ENCODE measurements at places on chromosomes 7 and 10.

- DNase-seq, result peak; percentile 41
Measured at GRCh38 chr7:70893422-70893821, 238.5 kb upstream of the GALNT17 start.

- DNase-seq, result peak; percentile 16
Measured at GRCh38 chr10:58266003-58266825, 1.5 kb downstream of the IPMK start.

DNA sequence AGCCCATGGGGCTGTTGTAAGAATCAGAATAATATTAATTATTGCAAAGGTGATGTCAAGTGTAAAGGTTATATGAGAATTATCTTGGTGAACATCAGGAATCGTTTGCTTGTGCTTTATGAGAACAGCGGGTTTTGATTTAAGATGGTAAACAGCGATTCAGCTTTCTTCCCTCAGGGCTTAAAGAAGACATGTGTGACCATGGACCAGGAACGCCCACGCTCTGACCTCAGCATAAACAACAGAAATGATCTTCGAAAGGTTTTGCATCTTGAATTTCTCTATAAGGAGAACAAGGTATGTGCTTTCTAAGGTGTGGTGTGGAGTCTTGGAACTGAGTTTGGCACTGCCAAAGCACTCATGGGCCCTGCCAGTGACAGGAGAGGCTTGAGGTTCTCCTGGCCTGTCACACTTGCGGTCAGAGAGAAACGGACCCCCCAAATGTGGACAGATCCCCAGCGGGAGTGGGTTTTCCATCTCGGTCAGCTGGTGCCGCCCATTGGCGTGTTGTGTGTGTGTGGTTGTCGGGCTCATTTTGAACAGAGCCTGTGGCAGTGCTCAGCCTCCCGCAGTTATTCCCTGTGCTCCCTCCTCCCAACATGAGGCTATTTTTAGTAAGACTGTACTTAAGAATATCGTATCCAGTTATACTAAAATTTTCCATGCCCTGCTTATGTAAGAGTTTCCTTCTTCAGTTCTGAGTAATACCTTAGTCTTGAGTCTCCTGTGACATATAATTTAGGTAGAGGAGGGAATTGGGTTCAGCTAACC is 7.2 kb downstream of the MINDY4 start:
- DNase-seq, result no peak

DNA sequence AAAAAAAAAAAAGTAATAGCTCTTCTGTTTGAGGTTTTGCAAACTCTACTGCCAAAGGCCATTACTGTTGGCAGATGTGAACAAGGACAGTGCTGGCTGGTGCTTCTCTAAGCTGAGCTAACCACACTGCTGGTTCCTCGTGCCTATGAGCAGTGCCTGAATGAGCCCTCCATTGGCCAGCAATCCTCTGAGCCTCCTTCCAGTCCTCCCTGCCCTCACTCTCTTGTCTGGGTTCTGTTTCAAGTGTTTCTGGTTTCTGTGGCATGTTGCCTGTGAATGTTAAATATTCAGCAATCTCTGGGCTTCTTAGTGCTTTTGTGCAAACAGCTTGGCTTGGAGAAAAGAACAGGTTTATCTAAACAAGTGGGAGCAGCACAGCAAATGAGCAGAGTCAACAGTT is 161.3 kb upstream of the AUTS2 start:
- no peak for DNase-seq

DNA sequence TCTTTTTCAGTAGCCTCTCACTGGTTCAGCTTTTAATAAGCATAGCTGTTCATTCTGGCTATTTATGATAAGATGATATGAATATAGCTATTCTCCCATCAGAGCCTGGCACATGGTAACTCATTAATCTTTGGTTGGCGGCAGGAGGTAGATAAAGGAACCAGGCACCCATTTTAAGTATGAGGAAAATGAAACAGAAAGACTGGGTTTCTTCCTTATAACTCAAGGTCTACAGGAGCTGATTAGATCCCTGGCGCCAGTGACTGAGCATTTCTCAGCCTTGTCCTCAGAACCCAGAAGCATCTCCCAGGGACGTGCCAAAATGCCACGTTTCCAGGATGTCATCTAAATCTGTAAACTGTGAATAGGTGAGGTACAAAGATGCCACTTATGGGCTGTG is 141.9 kb downstream of the TCF7L2 start:
- no peak for DNase-seq

DNA sequence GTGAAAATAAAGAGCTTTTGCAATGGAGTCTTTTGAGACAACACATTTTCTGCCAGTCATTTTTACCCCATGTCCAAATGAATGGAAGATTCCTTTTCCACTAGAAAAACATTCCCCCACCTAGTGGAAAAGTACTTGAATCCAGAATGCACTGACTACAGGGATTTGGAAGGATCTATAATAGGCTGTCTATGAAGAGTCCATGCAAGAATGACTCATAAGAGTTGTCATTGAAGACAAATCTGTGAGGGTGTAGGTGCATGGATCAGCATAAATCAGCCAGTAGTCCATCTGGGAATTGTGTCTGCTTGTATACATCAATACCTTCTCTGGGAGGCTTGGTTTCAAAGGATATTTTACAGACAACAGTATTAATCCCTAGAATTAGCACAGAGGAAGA is 32.5 kb upstream of the TRUB1 start:
- DNase-seq, result no peak

Measured in NCI-H146 (cell line).